ENCODE measurements at places on chromosomes 11 and 22.

- no peak for DNase-seq
These were observed 58.2 kb upstream of the EED start for GRCh38 chr11:86186386-86186785.

- DNase-seq: no peak
These were observed 71.3 kb downstream of the BCR start for GRCh38 chr22:23251445-23252093.

DNA sequence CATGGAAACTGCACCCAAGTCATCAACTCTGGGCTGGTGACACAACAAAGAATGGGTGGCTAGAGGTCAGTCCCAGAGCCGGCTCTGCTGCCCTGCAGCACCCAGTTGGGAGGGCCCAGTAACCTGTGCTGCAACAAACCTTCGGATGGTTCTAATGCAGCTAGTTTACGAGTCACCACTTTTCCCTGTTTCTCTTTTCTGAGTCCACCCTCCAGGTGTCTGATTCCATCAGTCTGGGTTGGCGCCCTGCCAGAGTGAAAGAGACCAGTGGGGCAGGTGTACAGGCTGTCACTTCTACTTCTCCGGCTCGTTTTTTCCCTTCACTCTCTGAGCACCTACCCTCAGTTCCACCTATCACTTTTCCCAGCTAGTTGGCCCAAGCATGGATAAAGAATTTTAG, 572.9 kb downstream of the NTM start:
- DNase-seq: no peak

DNA sequence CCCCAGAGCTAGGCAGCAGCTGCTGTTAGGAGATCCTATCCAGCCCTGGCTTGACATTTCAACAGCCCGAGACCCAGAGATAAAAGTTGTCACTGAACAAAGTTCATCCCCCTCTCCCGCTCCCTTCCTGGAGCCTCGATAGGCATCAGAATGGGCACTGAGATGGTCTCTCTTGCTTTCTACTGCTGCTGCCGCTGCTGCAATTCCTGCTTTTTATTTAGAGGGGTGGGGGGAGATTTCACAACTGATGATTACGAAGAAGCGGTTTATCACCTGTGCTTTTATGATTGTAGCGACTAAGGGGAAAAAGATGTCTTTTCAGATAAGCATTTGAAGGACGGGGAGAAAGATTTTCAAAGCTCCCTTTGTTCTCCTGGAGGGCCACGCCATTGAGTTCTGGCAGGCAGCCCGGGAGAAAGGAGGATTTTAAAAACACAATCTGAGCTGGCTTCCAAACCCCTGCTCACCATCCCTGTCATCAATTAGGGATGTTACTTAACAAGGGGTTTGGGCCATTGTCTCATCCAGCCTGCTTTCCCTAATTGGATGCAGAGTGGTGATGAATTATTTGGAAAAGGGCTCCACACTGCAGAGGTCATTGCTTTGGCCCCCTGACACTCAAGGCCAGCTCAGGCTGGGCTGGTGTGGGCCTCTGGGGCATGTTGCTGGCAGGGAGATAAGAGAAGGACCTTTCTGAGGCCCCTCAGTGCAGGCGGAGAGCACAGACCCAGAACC, 344.7 kb downstream of the BUD13 start:
- no peak for DNase-seq

DNA sequence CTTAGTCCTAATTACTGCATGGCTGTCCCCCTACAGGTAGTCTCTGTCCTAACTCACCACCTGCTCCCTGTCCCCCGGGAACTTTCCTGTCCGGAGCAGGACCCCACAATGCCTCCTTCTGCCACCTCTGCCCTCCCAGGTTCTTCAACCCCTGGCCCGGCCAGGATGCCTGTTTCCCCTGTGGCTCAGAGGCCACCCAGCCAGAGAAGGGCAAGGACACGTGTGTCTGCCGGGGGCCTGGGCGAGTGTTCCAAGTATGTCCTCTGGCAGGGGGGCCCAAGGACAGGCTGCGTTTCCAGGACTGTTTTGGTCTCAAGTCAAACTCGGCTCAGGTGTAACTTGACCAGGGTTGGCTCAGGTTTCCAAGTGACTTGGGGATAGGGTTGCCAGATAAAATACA, 63.8 kb downstream of the BTG4 start:
- DNase-seq: no peak

GRCh38 chr11:107567739-107568335, 2.3 kb upstream of the ALKBH8 start:
- DNase-seq: no peak

DNA sequence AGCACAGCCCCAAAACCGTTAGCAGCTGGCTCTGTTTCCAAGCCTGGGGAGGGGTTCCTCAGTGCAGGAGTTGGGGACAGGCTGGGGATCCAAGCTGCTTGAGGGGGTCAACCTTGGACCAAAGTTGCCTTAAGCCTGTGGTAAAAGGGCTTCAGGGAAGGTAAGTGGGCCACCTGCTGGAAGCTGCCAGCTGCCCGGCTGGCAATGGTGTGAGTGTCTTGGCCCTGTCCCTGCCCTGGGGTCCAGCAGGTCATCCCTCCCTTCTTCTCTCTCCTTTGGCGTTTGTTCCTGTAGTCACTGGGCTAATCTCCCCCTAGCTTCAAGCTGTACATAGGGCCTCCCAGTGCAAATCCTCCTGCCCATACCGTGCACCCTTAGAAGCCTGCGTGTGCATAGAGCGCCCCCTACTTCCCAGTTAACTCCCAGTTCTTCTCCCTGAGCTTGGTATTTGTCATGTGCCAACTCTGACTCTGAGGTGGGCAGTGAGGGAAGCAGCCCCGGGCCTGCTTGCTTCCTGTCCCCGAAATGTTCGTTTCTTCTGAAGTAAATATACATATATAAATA, 4.4 kb downstream of the TMEM258 start:
- no peak for DNase-seq

DNA sequence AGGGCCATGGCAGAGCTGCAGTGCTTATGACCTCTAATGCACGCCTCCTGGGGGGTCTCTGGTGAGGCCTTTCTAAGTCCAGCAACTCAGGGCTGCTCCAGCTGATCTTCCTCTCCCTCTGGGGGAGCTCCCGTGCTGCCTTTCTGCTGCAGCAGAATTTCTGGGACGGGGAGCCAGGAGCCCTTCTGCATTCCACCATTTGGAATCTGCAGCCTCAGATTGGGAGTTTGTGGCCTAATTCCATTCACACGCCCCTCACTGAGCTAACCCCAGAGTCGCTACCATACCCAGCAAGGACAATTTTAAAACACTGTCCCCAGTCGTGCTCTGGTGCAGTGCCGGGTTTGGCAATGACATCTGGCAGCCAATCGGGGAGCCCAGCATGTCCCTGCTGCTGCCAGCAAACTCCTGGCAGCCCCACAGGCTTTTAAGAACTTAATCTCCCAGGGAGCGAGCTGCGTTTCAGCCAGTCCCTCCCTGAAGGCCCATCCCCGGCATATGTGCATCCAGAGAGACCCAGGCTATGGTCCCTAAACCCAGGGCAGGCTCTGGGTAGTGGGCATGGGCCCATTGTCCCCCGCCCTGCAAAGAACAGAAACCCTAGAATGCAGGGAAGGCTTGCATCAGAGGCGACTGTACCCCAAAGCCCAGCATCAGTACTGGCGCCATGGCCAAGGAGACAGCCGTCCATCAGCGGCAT, 4.7 kb downstream of the SHANK2 start:
- no peak for DNase-seq

GRCh38 chr11:6608011-6608410, 4.0 kb downstream of the TAF10 start:
- no peak for DNase-seq

DNA sequence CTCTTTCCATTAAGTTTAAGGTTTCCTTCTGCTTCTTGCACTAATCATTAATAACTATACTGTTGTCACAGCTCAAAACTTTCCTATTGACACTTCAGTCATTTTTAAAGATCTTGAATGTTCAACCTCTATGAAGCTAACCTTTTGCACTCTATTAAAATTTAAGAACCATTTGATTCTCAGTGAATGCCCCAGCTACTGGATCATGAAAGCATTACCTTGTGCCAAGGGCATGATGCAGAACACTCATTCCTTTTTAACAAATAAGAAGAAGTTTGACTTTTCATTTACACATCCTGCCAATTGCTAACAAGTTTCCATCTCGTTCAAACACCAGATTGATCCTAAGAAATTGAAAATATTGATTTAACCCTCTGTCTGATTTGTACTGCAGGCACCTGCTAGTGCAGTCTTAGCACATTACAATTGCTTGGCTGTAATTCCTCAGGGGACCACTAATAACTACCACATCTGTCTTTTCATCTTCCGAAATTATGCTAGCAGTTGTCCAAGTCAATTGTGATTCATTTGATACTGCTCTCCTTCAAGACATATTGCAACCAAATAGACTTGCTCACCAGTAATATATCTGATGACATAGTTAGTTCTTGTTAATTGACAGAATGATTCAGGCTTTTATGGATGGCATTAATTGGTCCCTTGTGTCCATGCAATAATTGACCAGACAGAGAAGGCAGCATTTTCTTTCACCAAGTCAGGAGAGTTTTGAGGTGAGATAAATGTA, 158.4 kb downstream of the TEAD1 start:
- DNase-seq: no peak

DNA sequence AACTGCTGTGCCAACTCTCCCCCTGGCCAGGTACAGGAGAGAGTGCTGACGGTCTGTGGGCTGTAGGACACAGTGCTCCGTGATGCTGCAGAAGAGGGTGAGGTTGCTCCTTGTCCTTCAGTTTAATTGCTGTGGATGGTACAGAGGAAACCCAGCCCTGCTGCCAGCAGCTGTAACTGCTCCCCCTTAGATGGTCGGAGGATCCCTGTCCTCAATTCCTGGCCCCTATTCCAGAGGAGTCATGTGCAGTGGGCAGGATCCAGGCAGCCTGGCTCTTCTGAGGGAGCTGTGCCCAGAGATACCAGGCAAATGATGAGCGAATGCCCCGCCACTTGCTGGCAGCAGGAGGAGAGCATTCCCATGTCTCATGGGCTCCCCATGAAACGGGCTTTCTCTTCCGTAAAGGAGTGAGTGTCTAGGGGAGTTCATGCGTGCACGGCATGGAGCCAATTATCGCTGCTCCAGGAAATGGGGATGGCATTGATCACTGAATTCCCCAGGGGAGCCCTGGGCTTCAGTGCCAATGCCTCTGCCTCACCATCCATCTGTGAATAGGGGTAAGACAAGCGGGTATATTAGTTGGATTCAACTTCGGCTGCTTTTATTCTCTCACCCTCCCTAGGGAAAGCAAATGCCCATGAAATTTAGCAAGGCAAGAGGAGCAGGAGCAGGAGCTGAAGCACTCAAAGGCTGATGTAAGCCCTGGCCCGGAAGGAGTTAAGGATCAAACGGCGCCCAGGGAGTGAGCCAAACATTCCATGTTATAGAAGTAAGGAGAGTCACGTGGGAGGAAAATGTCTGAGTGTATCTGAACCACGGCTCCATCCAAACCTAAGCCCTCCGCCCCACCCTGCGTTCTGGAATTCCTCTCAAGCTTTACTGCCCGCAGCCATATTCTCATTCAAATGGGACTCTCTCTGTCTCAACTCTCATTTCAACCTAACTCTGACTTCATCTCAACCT, 51.0 kb upstream of the CSNK2A3 start:
- no peak for DNase-seq

GRCh38 chr11:102812188-102812587, 14.2 kb upstream of the MMP1 start:
- DNase-seq: no peak

DNA sequence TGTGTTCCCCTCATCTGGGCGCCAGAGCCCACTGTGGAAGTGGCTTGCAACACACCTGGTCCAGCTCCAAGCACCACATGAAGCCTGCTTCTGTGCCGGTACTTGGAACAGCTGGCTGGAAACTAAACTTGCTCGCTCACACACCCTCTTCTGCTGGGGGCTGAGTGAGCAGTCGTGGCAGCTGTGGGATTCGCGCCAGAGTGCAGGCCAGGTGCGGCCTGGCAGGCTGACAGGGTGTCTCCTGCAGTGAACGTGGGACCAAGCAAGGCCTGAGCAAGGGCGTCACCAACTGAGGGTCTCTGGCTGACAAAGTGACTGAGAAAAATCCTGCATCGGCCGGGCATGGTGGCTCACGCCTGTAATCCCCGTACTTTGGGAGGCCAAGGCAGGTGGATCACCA, 15.2 kb downstream of the SMC1B start:
- no peak for DNase-seq

DNA sequence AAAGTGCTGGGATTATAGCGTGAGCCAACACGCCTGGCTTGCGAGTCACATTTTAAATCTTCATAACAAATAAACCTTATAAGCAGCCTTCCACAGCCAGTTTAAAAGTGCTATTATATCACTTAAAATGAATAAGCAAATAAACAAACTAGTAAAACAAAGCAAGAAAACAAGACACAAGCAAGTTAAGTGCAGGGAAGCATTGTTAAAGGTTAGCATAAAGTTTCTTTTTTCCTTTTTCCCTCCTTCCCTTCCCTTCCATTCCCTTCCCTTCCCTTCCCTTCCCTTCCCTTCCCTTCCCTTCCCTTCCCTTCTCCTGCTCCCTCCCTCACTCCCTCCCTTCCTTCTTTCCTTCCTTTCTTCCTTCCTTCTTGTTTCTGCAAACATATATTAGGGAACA, 278.7 kb downstream of the OPCML start:
- DNase-seq: no peak
